ENCODE measurements at places on chromosomes 5 and 9. TPM values are rescaled to one million over a fixed set of nuclear protein-coding genes. Genes with fewer than 3 reads are reported as not detected.
A peak's percentile ranks its signal among the peaks of the same experiment; 100 is the strongest.

- DNase-seq = no peak
These were observed 8.2 kb downstream of the LIFR start for GRCh38 chr5:38548064-38548759.

- no peak for DNase-seq
These were observed 32.2 kb downstream of the PRLR start for GRCh38 chr5:35198075-35198474.

- DNase-seq = no peak
These were observed 549.3 kb downstream of the RAB3C start for GRCh38 chr5:59132131-59132530.

- DNase-seq = no peak
These were observed 2.9 kb downstream of the SMAD5 start for GRCh38 chr5:136135536-136135935.

Gene DMRT3
- total RNA-seq = 1.4 TPM

DNA sequence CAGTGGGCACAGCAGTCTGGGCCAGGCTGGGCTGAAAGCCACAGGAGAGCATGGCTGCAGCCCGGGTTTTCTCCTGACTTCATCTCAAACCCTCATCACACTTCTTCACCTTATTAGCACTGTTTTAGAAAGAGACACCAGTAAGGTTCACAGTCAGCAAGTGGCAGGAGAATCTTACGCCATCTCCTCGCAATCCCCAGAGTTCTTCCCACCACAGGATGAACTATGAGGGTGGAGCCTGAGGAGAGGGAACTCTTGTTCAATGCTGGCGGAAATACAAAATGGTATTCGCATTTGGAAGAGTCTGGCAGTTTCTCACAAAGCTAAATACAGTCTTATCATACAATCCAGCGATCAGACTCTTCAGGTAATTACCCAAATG lies 14.7 kb downstream of the BICD2 start:
- no peak for DNase-seq

Gene SHC3
- total RNA-seq = 4.1 TPM

GRCh38 chr5:158502686-158503085 lies 597.0 kb downstream of the EBF1 start:
- no peak for DNase-seq

Gene MARCHF11
- not detected for total RNA-seq

DNA sequence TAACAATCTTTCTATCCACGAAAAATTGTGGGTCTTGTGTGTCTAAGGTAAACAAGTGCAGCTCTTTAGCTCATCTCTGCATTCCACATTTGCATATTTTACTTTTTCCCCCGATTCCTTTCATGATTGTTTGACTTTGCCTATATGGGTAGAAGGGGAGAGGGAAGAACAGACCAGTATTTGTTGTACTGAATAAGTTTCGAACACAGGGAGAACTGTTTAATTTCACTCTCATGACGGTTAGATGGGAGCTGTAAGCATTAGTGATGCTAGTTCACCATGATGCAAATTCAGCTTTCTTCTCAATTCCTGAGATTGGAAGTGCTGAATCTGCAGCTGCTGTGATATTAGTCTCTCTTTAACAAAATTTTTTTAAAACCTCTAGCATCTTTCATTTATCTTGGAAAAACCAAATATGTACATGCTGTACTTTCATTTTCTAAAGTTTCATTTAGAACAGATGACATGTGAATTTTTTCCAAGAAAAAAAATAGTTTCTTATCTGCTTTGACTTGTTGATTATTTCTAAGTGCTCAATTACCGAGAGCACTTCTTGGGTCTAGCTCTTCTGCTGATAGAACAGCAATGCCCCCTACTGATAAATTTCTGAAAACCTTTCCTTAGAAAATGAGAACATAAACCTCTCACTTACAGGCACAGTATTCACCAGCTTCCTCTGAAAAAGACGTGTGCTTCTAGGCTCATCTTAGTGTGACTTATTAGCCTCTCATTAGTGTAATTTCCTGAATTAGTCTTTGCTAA lies 149.5 kb downstream of the BAAT start:
- DNase-seq = peak; percentile 9

- no peak for DNase-seq
These were observed 85.5 kb downstream of the DTWD2 start for GRCh38 chr5:118902656-118903438.

Gene PCSK1
- not detected for total RNA-seq

DNA sequence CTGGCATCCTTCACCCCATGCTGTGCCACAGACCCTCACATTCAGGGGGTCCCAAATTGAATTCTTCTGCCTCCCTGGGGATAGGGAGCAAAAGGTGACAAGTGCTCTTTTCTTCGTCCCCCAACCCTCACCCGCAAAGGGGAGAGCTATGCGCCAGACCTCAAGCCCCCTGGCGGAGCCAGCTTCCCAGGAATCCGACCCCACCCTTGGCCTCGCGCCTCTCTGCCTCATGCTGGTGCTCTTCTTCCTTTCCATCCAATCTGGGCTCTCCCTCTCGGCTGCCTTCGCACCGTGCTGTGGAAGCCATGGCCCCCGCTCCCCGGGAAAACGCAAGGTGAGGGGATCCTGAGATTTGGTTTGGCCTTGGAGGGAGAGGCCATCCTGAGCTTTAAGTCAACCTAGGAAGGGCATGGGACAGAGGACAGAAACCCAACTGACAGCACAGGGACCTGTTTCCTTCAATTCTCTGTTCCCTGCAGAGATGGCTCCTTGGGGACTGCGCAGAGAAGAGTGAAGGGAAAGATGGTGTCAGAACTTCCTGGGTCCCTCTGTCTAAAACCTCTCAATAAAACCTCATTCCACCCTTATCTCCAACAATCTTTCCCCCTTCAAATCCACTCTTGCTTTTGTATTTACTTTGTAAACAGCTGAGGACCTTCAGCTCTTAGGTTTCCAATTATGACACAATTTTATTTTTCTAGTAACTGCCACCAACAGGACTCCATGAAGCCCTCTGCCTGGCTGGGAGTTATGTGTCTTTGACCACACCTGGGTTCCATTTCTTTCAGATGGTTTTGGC lies 36.3 kb upstream of the CRB2 start:
- DNase-seq = no peak

Gene BAAT
- total RNA-seq = not detected

DNA sequence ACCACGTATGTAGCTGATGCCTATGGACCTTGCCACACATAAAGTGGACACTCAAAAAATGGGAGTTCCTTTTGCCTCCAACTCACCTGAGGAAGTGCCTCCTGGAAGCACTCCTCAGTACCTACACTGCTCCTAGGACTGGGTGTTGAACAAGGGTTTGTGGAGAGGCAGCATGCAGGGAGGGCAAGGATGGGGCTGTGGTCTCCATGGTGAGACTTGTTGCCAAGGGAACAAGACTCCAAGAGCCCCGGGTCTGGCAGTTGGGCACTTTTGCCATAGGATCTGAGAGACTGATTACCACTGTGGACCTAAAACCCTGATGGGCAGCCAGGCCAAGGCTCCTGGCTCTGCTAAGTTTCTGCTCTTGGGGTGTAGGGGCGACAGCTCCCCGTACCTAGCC lies 6.9 kb upstream of the NR5A1 start:
- no peak for DNase-seq

DNA sequence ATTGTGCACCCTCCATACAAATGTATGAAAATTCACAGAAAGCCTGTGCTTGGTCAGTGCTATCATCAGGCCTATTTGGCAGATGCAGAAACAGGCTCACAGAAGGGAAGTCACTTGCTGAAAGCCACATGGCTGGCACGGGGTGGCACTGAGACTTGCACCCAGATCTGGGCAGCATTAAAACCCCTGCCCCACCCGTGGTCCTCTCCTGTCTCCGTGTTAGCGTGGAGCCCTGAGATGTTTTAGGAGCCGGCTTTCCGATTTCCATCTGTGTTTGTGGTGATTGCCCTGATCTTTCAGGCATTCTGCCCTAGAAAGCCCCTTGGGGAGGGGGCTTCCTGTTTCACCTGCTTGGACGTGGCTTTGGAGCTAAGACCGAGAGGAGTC lies 102.2 kb upstream of the IER5L start:
- DNase-seq = no peak

DNA sequence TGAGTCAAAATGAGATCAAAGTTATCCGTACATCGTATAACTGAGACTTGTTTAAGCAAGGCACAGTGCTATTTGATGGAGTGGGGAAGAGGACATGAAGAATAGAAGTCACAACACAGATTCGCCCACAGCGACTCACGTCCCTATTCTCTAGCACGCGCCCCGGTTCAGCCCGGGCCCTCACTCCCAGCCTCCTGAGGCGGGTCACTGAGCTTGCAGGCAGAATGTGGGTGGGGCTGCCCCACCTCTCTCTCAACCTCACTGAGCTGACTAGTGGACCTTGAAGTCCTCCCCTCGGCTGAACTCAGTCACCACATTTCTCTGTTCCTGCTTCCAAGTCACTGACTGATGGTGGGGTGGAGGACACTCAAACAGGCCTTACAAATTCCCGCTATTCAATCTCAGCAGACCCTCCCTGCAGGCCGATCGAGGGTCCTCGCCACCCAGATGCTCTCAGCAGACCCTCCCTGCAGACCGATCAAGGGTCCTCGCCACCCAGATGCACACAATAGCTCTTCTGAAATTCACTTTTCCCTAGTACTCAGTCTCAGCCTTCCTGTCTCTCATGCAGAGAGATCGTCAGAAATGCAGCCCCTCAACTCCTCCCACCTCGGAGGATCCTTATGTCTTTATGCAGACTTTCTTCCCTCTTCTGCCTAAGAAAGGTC lies 12.9 kb downstream of the GLDC start:
- no peak for DNase-seq

Gene FBP1
- total RNA-seq = 2.9 TPM

DNA sequence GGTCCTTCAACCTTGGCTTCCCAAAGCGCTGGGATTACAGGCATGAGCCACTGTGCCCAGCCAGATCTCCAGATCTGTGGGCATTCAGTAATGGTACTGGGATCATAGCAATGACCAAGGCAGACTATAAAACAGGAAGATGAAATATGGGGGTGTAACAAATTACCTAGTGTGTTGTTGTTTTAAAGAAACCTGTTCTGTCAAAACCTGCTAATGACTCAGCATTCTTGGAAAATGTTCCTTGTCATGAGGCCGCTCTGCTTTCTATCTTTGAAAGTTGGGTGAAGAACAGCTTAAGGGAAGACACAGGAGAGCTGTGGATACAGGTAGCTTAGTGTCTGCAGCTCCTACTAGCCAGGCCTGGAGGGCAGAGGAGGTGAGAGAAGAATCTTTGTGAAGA lies 19.4 kb downstream of the TARS1 start:
- no peak for DNase-seq

Gene CNTFR
- total RNA-seq = not detected

Gene RASEF
- 11.6 TPM for total RNA-seq

Gene EGFLAM
- 0.17 TPM for total RNA-seq

DNA sequence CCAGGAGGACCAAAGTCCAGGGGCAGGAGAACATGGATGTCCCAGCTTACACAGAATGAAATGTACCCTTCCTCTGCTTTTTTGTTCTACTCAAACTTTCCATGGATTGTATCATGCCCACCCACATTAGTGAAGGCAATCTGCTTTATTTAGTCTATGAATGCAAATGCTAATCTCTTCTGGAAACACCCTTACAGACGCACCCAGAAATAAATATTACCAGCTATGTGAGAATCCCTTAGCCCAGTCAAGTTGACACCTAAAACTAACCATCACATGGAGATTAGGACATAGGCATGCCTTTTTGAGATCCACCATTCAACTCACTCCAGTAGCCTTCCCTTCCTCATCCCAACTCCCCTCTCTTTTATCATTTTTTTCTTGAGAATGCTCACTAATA lies 6.1 kb upstream of the SPTLC1 start:
- DNase-seq = no peak

Gene LCN1
- not detected for total RNA-seq

Gene SPINK13
- 0.58 TPM for total RNA-seq

DNA sequence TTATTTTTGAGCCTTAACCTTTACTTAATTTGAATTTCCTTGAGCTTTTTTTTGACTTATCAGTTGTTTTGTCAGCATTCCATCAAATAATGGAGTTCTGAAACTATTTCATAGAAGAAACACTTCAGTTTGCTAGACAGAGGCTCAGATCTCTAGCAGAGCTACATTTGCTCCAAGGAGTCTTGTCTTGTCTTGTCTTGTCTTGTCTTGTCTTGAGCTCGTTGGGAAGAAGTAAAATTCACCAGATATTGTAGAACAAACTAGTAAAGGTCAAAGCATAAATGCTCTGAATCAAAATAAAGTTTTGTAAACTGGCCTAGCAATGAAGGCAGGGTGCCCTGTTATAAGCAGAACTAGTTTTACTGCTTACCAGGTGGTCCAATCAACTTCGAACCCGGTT lies 33.5 kb downstream of the RAB24 start:
- no peak for DNase-seq

- no peak for DNase-seq
These were observed 12.0 kb downstream of the IRX2 start for GRCh38 chr5:2739360-2740050.

DNA sequence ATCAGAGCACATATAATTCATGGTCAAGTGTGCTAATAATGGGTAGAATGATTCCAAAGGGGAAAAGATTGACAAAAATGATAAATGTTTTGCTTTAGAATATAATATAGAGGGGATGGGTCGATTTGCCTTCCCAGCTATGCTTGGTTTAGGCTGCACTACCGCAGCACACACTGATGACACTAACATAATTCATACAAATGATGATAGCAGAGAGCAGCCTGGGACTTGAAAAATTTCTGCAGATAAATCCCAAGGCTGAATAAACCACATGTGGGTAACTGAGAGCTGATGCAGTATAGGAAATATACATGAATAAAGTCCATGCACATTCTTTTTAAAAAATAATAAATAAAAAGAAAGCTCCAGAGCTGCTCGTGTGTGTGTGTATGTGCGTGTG lies 54.5 kb downstream of the EFNA5 start:
- DNase-seq = no peak

- DNase-seq = no peak
These were observed 639 bp downstream of the EHMT1 start for GRCh38 chr9:137619240-137620047.

- DNase-seq = no peak
These were observed 47.4 kb downstream of the P4HA2 start for GRCh38 chr5:132180134-132180745.

Gene SMARCA2
- 31.6 TPM for total RNA-seq

Gene P4HA2
- 33.6 TPM for total RNA-seq

Gene GCNT4
- 2.3 TPM for total RNA-seq

Gene NEUROG1
- total RNA-seq = not detected

Gene ADGRD2
- total RNA-seq = not detected

GRCh38 chr9:112377087-112377486 lies 2.8 kb upstream of the HSDL2 start:
- DNase-seq = no peak

- no peak for DNase-seq
These were observed 13.0 kb upstream of the FGD3 start for GRCh38 chr9:92934321-92934720.

DNA sequence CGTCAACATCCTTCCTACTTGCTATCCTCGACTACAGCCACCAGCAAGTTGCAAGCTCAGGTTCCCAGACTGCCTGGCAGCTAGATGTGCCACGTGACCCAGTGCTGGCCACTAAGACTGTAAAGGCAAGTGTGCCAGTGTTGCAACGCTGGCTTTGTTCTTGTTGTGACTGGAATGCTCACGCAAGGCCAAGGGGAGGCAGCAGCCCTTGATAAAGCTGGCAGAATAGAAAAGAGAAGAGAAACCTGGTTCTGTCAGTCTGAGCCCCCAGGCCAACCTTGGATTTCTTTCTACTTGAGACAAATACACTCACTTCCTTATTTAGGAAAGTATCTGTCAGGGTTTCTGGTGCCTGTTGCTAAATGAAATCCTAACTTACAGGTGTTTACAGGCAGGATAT lies 113.0 kb downstream of the KLHL3 start:
- no peak for DNase-seq

All from epithelial cell of proximal tubule (primary cell).